ENCODE measurements at places on chromosomes 1 and 21.

GRCh38 chr21:15992171-15992570 is 262.4 kb downstream of the USP25 start:
- no peak for DNase-seq

- DNase-seq = no peak
These were observed 9.6 kb downstream of the PROK1 start for GRCh38 chr1:110460253-110461220.

DNA sequence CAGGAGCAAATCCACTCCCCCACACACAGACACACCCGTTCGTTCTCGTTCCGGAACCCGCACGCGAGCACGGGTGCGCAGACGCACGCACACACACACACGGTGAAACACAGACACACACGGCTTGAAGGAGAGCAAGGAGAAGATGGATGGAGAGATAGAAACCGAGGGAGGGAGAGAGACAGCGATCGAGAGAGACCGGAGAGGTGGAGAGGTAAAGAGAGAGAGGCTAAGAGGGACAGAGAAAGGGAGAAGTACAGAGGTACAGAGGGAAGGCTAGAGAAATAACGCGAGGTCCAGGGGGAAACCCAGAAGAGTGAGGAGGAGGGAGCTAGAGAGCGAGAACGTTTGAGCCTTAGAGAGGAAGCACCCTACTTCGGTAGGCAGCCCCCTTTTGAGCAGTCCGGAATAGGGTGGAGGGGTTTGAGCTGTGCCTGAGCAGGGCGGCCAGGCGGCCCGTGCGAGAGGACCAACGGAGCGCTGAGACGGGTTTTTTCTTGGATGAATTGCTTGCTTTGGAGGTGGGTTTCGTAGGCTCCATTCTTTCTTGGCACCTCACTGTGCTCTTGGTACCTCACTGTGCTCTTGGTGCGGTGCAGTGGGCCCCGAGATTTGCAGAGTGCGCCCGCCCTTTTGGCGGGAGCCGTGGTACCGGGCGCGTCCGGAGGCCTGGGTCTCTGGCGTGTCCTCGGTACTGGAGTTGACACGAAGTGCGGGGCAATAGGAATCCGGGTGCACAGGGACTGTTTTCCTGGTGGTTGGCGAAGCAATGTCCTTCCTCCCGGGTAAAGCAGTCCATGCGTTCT is 88.4 kb upstream of the RHOU start:
- peak; percentile 12 for DNase-seq

GRCh38 chr1:16183765-16184556 is 28.1 kb upstream of the EPHA2 start:
- DNase-seq = no peak

DNA sequence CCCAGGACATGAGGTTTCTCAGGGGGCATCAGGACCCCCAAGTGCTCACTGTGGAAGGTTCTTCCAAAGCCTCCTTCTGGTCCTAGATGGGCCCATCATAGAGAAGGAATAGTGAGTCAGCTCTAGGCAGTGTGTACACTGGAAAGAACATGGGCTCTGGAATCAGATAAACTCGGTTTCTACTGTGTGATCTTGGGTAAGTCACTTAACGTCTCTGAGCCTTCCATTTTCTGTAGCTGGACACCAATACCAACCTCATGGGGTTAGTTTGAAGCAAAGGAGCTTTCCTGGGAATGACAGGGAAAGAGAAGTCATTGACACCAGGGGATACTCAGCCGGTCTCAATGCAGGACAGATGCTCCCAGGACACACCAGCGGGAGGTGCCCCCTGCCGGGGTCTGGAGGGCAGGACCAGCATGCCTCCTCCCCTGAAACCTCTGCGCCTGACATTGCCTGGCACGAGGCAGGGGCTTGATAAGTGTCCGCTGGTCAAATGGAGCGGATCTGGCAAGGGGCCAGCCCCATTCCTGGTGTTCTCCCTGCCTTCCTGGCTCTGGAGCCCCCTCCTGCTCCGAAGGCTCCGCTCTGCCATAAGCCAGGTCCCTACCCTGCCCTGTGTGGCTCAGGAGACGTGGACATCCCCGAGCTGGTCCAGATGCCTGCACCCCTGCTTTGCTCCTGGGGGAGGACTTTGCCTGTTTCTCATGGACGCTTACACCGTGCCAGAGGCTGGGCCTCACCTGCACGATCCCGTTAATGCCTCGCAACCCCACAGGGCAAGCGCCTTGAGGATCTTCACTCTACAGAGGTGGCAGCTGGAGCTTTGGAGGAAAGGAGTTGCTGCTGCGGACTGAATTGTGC is 52.8 kb downstream of the EDN2 start:
- no peak for DNase-seq

DNA sequence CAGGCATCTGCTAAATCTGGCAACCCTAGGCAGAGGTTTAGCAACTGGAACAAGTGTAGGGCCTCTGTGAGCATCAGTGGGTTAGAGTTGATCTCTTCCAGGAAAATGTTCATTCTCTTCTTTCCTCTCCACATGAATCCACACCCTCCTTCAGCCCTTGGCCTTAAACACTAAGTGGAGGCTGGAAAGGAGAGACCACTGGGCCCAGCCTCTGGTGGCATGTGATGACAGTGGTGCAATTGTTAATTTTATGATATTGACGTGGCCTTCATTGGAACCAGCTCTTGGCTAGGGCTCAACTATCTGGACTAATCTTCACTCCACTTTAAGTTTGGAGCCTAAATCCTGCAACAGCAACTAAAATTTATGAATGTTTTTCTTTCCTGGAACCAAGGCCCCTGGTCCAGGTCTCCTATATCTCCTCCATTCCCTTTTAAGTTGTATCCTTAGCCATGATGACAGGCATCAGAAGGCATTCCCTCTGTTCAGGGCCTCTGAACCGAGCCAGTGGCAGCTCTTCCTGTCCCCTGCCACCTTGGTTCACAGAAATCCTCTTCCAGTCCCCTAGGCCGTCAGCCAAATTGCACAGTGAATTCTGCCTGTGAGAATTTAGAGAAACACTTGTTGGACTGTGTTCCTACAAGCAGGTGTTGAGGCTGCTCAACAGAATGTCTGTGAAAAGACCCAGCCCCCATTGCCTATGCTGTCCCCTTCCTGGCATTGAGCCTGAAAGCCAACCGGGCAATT is 132.2 kb downstream of the PSMG1 start:
- DNase-seq = no peak

- DNase-seq = no peak
These were observed 121.7 kb downstream of the ATF6 start for GRCh38 chr1:161887730-161888287.

DNA sequence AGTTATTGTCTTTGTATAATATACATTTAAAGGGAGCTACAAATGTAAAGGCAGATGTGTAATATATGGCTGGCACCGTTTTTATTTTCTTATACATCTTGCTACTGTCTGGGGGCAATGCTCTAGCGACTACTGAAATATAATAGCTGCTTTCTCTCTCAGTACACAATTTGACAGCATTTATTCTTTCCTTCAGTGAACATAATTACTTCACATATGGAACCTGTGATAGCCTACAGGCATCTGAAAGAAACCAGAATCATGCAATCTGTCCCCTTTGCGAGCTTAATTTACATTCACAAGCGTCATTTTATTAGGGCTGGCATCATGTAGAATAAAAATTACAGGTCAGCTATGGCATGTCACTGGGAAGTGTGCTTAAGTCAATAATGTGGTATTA is 557.5 kb upstream of the PTBP2 start:
- DNase-seq = no peak

- DNase-seq = no peak
These were observed 21.3 kb upstream of the CCDC190 start for GRCh38 chr1:162882248-162882674.

GRCh38 chr21:38077569-38077968 is 161.3 kb upstream of the KCNJ6 start:
- DNase-seq = no peak

- DNase-seq = no peak
These were observed 10.3 kb upstream of the S100A10 start for GRCh38 chr1:152003846-152004442.

- DNase-seq = no peak
These were observed 36.5 kb downstream of the ZMYND12 start for GRCh38 chr1:42419126-42419821.

Data from iPS DF 19.7 (cell line).